ENCODE measurements at places on chromosomes 2 and 18.

DNA sequence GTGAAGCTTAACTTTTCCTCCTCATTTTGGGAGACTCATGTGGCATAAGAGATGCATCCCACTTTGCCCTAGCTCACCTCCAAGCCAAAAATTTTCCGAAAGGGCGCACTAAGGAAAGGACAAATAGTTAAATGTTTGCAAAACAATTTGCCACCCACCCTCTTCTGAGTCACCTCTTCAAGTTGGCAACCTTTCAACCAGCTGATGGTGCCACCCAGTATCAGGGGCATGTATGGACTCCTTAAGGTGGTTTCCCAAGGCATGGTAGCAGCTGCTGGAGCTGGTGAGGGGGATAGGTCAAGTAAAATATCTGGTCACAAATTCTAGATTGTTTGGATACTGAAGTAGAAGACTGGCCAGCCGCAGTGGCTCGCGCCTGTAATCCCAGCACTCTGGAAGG, 17.2 kb upstream of the ITGAV start:
- DNase-seq, result no peak

GRCh38 chr2:157443795-157444640, at the start of gene CYTIP:
Gene CYTIP (minus strand): TSS chr2:157444089. CDS start chr2:157444020, 69 bp downstream.
- peak; percentile 90 for DNase-seq

- no peak for DNase-seq
Observed at GRCh38 chr18:68667121-68667520, 47.8 kb downstream of the TMX3 start.

DNA sequence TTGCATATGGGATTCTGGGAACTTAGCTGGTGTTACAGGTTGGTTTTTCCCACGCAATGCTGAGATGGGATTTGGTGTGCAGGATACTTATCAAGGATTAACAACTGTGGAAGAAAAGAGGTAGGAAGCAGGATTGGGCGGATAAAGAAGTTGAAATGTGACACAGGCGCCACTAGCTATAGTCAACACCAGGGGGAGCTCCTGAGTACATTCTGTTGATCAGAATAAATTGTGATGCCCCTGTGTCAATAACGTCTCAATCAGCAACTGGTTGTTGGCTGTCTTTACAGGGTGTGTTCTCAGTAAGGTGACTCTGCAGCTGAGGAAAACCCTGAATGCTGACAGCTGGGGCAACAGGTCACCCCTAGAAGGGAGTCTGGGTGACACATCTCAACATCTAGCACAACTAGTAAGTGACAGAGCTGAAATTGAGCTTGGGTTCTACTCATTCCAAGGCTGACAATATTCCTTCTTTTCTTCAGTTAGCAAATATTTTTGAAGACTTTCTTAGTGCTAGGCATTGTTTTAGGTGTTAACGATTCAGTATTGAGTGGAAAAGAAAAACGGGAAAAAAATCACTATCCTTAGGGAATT, 143.0 kb downstream of the ARL6IP6 start:
- no peak for DNase-seq

GRCh38 chr18:43277164-43277600, at the start of gene SYT4:
Gene SYT4 (minus strand): TSS chr18:43277490. CDS start chr18:43277281, 209 bp downstream.
- no peak for DNase-seq

DNA sequence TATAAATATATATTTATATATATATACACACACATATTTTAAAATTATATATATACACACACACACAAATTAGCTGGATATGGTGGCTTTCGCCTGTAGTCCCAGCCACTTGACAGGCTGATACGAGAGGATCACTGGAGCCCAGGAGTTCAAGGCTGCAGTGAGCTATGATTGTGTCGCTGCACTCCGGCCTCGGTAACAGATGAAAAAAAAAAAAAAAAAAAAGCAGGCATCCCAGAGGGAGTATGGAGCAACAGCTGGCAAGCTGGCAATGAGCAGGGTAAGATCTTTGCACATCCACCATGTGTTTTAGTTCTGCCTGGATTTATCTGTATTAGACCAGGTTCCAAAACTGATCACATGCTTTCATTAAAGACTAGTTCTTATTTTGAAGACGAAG, 170.1 kb downstream of the MAP2 start:
- DNase-seq, result no peak

DNA sequence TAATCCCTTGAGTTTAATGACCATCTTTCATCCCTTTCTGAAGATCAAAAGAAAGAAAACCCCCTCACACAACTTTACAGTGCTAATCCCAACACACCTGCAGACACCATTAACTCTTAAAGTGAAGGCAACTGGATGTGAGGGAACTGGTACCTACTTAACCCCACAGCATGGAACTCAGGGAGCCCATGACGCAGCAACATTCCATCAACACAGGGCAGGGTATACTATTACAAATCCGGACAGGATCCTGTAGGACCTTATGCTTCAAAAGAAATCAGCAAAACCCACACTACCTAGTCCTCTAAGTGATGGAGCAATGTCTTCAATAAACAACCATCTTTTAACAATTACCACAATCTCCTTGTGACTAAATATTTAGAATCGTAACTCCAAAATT, 78.6 kb downstream of the FARSB start:
- no peak for DNase-seq

DNA sequence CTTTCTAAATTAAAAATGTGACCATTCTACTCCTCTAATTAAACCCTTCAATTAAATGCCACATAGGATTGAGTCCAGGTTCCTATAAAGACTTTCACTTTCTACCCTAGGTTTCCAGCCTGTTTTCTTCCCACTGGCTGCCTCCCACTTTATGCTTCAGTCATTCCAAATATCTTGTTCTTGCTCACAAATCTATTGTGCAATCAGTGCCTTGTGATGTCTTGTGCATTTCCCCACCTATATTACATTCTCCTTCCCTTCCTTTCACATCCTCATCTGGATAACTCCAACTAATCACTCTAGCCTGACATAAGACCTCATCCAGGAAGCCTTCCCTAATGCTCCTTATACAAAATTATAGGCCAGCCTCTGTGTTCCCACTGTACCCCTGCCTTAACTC, 281.7 kb upstream of the LRATD1 start:
- DNase-seq, result no peak

- DNase-seq, result no peak
Observed at GRCh38 chr2:45190481-45190942, 181.3 kb upstream of the SIX2 start.

DNA sequence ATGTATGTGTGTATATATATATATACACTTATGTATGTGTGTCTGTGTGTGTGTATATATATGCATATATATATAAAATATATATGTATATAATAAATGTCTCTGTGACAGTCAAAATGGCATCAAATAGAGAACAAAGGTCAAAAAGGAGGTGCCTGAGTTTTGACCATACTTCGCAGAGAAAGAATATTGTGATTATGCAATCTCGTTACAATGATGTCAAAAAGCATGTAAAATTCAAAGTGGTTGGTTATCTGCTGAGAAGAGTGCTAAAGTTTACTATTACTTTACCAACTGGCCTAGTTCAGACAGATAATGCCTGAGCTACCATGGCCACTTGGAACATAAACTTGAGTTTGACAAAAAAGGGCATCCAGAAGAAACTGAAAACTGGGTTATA, 375.0 kb downstream of the NBAS start:
- no peak for DNase-seq

DNA sequence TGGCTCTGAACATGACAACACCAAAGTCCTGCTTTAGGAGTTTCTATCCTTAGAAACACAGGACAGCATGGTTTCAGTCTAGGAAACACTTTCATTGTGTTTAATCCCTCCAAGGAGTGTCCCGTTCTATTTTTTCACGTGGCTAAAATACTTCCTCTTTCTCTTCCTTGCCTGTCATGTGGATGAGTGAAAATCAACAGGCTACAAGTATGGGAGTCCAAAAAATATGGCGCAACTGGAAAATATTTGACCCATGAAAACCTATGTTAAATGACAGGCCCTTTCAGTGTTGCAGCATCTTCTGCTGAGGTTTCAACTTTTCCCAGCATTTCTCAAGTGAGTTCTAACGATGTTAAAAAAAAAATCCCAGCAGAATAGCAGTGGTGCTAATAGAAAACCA, 146.3 kb downstream of the LAMA3 start:
- no peak for DNase-seq

DNA sequence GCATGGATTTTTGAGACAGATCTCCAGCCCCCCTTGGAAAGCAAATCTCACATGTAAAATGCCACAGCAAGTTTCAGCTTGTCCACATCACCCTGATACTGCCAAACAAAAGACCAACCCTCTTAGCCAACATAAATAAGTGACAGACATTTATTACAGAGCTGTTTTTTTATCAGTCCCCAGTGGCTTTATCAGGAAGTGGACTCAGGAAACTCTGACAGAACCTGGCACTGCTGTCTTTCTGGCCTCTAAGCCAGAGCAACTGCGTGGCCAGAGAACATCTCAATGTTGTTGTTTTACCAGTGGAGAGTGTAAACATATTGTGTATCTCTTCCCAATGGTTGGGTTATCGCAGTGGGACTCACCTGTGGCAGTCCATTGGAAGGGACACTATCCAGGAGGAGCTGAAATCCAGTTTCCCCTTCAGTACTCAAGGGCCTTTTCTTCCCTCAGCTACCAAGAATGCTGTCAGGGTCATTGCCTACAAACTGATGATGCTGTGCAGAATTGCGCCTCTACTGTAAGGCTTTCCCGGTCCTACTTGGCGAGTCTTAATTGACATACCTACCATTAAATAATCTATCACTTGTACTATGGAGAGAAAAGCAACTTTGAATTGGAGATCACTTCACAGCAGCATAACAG, 22.0 kb downstream of the SLC14A1 start:
- no peak for DNase-seq

DNA sequence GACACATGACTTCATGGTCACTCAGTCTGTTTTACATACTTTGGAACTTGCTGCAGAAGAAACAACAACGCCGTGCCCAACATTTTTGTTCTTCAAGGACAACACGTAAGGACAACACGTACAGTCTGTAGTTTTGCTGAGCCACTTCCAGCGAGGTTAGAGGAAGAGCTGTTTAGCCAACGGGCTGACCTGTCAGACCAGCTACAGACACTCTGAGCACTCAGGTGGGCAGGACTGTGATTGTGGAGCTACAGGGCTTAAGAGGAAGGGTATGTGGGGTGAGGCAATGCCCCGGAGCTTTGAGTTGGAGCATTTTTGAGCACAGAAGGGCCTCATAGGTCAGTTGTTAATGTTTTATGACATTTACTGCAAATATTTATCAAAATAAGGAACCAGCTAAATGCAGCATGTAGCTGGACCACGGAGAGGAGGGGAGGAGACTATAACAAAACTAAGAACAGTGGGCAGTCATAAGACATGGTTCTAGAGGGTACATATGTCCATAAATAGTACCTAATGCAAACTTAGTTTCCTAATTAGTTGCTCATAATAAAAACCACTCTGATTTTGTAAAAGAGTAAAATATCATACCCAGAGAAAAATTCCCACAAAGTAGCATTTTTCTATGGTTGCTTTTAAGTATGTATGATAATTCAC, 26.3 kb upstream of the NPC1 start:
- DNase-seq, result no peak

GRCh38 chr2:177316756-177317155, 52.2 kb upstream of the NFE2L2 start:
- no peak for DNase-seq

- DNase-seq, result no peak
Observed at GRCh38 chr2:44826601-44827000, 114.9 kb upstream of the SIX3 start.

GRCh38 chr2:10658041-10658913, 31.5 kb downstream of the NOL10 start:
- no peak for DNase-seq

- DNase-seq, result no peak
Observed at GRCh38 chr18:24462838-24463775, 2.7 kb downstream of the HRH4 start.

GRCh38 chr2:19944205-19944845, 42.5 kb upstream of the TTC32 start:
- DNase-seq, result no peak

GRCh38 chr2:118611691-118612090, 235.8 kb downstream of the EN1 start:
- no peak for DNase-seq

Data from CD4-positive, alpha-beta T cell treated with Interleukin-2 at 100 ng/mL for 4 hours (primary cell).